ENCODE measurements at places on chromosomes 3 and 15.

- peak; percentile 30 for DNase-seq
These were observed 1.9 kb downstream of the NFKBIZ start for GRCh38 chr3:101851072-101851770.

GRCh38 chr3:128072454-128073184 is 20.4 kb downstream of the SEC61A1 start:
- no peak for DNase-seq

GRCh38 chr3:194989241-194989640 is 281.7 kb downstream of the XXYLT1 start:
- DNase-seq = no peak

GRCh38 chr3:193868590-193868989 is 267.4 kb upstream of the HES1 start:
- no peak for DNase-seq

GRCh38 chr3:37739579-37740290 is 121.9 kb upstream of the CTDSPL start:
- DNase-seq = no peak

DNA sequence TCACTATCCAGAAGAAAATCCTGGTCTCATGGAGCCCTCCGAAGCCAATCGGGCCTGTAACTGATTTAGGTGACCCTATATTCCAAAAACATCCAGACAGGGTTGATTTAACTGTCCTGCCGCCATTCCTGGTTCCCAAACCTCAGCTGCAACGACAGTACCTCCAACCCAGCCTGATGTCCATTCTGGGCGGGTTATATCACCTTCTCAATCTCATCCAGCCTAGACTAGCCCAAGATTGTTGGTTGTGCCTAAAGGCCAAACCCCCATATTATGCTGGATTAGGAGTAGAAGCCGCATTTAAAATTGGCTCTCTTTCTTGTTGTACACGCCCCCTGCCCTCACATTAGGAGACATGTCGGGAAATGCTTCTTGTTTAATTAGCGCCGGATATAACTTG is 36.7 kb downstream of the ZBTB11 start:
- no peak for DNase-seq

GRCh38 chr3:159829539-159830227 is 159.0 kb upstream of the IL12A start:
- peak; percentile 93 for DNase-seq

GRCh38 chr3:177603148-177603603 is 405.9 kb upstream of the TBL1XR1 start:
- DNase-seq = no peak

GRCh38 chr15:90315278-90315982 is 36.7 kb upstream of the ZNF774 start:
- peak; percentile 33 for DNase-seq

- no peak for DNase-seq
These were observed 21.0 kb downstream of the ABHD2 start for GRCh38 chr15:89109238-89109637.

DNA sequence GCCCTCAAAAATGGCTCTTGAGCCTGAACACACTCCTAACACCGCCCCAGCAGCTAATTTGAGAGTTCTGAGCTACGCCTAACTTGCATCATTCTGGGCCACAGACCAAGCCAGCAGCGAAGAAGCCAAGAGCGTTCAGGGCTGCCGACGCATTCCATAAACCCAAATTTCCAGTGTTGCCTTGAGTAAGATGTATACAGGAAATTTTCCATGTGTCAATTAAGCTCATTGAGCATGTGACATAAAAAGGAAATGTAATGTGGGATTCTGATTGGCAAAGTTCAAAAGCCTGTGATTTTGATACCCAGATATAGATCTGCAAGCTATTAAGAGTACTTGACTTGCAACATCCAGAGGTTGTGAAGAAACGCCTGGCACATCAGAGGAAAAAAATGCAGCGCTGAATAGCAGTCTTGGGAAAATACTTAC is 148.6 kb upstream of the NR2F2 start:
- DNase-seq = peak; percentile 92

GRCh38 chr3:10093678-10094077 is 14.4 kb downstream of the FANCD2OS start:
- DNase-seq = no peak

DNA sequence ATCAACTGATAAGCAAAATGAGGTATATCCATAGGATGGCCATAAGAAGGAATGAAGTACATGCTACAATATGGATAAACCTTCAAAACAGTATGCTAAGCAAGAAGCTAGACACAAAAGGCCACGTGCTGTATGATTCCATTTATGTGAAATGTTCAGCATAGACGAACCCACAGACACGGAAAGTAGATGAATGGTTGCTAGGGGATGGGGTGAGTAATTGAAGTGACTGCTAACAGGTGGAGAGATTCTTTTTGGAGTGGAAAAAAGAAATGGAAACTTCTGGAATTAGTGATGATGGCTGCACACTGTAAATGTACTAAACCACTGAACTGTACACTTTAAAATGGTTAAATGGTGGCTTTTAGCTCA is 630 bp upstream of the EFCAB12 start:
- no peak for DNase-seq

DNA sequence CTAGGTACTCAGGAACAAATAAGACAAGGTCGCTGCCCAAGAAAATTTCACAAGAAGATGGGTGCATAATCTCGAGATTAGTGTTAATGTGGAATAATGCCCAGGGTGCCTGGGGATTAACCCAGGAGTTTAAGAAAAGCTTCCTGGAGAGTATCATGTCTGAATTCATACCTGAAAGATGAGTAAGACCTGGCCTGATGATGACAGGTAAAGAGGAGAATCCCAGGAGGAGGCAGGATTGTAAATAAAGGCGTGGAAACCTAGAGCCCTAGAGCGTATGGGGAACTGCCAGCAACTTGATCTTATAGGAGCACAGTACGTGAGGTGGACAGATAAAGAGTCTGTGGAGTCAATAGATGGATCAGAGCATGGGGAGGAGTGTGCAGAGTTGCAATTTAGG is 43.0 kb downstream of the ARRDC4 start:
- DNase-seq = no peak

- no peak for DNase-seq
These were observed 6.0 kb downstream of the RAB27A start for GRCh38 chr15:55283379-55284147.

DNA sequence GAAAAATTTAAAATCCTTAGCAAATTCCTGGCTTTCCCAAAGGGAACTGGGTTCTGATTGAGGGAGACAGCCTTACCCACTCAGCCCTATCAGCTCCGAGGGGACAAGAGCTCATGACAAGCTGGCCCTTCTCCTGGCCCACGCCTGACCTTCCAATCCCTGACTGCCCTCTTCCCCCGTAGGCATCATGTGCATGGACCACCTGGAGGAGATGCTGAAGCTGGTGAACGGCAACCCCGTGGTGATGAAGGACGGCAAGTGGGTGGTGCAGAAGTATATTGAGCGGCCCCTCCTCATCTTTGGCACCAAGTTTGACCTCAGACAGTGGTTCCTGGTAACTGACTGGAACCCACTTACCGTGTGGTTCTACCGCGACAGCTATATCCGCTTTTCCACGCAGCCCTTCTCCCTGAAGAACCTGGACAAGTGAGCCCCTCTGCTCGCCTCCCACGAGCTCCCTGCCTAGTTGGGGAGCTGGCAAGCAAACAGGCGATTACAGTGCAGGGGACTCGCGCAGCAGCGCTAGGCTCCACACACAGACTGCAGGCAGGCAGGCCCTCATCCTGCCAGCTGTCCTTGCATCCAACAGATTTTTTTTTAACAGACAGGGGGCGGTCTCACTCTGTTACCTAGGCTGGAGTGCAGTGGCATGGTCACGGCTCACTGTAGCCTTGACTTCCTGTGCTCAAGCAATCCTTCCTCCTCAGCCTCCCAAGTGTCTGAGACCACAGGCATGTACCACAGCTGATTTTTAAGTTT is 16.8 kb downstream of the RPUSD3 start:
- peak; percentile 37 for DNase-seq

- DNase-seq = no peak
These were observed 47.4 kb downstream of the RAD54L2 start for GRCh38 chr3:51585871-51586270.

DNA sequence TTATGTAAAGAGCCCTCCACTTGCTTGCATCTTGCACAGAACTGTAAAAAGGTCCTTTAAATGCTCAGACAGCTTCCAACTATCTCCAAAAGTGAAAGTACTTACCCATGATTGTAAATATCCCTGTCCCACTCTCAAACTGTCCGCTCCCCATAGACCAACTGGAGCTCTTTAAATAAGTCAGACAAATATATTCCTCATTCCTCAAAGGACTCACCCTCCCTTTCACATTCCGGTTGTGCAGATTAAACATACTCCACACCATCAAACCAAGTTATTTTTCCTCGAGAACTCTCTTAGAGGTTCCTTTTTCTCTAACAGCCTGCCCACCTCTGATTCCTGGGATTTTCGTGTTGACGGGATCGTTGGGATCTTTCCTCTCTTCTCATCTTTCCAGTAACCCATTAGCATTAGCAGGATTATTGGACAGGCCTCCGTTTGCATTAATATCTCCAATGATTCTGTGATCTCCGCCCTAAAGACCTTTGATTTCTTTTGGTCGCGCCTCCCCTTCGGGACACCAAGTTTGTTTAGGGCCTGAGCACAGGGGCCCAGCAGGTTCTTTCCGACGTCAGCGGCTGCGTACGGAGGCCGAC is 763 bp downstream of the GOLGB1 start:
- DNase-seq = peak; percentile 73

DNA sequence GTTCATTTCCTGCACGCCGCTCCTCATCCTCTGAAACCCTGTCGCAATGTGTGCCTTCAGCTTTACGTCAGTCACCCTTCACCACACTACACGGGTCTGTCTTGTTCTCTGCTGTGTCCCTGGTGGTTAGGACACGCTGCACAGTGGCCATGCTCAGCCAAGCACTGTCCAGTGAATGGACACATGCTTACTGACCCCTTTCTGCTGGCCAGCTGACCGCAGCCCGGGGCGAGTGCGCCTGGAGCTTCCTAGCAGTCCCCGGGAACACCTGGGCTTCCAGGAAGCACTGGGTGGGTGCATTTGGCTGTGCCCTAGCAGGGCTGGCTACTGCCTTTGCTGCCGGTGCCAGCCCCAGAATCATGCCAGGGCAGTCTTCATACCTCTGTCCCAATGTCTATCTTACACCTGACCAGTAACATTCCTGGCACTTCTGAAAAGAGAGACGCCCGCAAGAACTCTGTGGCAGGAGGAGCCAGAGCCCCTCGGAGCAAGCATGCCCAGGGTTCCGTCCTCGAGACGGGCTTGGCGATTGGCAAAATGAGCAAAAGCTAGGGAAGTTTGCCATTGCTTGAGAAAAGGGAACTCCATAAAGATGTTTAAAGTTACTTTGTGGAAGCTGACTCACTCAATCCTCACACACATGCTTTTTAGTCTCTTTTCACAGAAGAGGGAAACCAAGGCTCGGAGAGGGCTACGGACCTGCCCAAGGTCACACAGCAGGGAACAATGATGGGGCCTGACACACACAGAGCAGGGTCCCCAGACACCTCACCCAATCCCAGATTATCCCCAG is 15.7 kb upstream of the ZXDC start:
- no peak for DNase-seq

DNA sequence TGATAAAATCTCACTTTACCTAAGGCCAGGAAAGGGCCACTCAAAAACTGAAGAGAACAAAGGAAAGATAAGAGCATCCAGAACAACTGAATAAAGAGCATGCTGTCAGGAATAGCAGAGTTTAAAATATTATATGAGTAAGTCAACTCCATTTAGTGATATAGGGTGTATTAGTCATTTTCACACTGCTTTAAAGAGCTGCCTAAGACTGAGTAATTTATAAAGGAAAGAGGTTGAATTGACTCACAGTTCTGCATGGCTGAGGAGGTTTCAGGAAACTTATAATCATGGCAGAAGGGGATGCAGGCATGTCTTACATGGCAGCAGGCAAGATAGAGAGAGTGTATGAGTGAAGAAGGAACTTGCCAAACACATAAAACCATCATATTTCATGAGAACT is 778.0 kb upstream of the NECTIN3 start:
- DNase-seq = no peak

DNA sequence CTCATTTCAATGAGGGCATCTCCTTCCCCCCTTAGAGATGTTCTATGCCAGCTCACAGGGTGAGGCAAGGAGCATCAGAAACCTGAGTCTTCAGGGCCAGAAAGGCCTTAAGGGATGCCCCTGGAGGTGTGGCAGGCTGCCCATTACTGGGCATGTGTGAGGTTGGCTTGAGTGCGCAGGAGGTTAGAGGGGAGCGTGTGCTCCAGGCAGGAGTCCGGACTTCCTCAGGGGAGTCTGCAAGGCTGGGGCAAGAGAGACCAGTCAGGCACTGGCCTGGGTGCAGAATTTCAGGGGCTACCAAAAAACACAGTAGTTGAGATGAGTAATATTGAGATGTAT is 1.9 kb downstream of the LOXL1 start:
- DNase-seq = no peak

- DNase-seq = peak; percentile 13
These were observed 321.5 kb downstream of the OTOL1 start for GRCh38 chr3:161818106-161818505.

GRCh38 chr3:43531835-43532234 is 90.0 kb downstream of the ANO10 start:
- no peak for DNase-seq

DNA sequence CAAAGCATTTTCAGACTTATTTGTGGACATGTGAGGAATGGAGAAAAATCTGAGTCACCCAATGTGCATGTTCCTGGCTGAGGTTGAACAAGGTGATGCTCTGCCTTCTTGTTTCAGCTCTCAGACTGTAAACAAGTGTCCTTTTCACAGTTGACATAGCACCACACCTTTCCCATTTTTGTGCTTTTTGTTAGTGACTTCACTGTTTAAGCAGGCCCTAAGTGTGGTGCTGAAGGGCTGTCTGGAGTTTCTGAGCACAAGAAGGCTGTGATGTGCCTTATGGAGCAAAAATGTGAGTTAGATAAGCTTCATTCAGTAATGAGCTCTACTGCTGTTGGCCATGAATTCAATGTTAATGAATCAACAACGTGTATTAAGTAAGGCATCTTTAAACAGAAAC is 20.4 kb downstream of the ABI3BP start:
- DNase-seq = no peak

DNA sequence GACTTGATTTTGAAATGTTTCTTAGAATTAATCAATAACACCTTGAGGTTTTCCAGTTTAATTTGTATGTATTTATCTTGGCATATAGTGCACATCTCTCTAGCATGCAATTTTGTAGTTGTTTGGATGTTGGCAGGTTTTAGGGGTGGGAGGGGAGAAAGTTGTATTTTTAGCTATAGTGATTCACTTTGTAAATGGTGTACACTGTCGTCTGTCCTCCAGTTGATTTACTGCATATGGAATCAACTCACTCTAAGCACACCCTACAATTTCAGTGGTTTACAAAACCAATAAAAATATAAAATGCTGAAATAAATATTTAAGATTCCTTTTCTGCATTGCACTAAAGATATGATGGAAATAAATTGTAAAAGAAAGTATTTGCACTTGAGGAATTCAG is 199.1 kb downstream of the CDIN1 start:
- peak; percentile 46 for DNase-seq

GRCh38 chr15:66080717-66081398 is 172.7 kb downstream of the MEGF11 start:
- DNase-seq = peak; percentile 50

DNA sequence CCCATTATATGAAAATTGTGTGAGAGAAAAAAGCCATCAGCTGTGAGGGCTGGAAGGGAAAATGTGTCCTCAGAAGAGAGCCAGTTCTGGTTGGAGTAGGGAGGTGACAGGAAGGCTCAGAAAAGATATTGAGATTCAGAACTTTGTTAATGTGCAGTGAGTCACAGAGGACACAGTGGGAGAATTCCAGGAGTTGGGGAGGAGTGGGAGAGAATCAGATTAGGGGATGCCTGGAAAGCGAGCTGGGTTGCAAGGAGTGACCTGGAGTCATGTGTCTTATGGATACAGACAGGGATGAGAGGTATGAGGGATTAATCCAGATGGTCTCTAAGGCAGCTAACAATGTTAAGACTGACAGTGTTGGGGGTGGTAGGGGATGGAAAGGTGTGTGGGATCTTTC is 67.5 kb downstream of the CHST2 start:
- no peak for DNase-seq

All from tongue (tissue), 3 donors.